ENCODE measurements at places on chromosomes 1 and 21. TPM values are rescaled to one million over a fixed set of nuclear protein-coding genes. Genes with fewer than 3 reads are reported as not detected.

KRTAP8-1 gene
- total RNA-seq: not detected

GCSAML gene
- 0.24 TPM for total RNA-seq

SPRR2G gene
- total RNA-seq: not detected

DNA sequence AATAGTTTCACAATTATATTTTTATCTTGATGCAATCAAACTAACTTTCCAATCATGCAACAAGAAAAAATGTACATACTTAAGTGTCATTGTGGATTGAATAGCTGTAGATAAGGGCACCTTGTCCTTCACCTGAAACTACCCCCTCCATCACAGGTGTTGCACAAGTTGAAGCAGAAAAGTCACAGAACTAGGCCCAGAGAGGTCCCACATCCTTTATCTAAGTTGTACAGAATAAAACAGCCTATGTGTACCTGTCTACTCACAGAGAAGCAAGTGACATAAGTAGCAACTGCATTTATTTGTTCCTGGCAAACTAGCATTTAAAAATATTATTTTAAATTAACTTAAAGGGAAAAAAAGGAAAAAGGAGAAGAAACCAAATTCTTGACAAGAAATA, 256.8 kb downstream of the FAF1 start:
- no peak for DNase-seq

DNA sequence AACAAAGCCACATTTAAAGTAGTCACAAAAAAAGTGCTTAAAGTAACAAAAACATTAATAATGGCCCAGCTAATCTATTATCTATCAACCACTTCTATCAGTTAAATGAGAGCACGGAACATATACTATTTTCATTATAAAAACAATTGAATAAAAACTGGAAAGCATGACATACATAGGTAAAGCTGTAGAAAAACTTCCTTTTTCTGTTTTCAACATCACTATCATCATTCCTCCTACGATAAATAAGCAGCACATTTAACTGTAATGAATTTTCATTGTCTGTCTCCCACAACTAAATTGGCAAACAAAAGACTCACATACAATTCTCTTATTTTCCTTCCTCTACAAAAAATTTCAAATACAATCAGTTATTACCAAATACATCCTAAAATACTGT, 96.4 kb upstream of the DPH5 start:
- no peak for DNase-seq

DNA sequence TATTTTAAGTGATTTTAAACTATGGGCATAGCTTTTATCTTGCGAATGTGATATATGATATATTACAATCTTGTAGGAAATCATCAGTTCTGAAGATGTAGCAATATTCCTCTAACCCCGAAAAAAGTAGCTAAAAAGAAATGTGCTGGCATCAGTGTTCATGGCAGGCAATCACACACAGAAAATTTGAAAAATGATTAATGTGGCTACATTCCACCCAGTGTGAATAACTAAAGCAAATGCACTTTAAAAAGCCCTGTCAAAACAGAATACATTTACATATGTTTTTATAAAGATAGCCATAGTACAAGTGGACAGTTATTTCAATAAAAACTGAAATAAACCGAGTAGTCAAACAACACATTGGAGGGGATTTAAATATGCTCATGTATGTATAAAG, 260.2 kb downstream of the HHAT start:
- DNase-seq: no peak

- peak; percentile 83 for DNase-seq
These were observed 10.8 kb downstream of the GPR3 start for GRCh38 chr1:27403065-27403726.

DNA sequence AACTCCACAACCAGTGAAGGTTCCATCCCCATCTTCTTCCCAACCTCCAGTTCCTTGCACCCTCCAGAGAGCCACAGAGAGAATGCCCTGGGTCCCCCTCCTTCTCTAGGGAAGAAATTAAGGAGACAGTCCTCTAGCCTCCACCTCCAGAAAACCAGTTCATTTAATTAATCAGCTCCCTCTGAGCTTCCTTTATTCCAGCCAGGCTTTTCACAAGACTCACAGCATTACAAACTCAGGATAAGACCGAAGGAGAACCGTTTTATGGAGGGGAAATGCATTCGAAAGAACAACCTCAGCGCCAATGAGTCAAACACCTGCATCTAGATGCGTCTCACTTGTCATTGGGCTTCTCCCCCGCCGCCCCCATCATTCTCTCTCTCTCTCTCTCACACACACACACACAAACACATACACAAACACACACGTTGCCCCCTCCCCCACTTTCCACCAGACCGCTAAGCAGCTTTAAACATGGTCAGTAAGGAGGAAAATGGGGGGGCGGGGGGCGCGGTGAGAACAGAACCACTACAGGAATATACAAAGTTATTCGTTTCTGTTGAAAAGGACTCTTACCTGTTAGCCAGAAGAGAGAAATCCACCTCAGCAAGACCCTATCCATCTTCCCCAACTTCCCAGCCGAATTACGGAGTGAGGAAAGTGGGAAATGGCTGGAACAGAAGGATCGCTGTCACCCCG, 544 bp downstream of the ILDR2 start:
- DNase-seq: no peak

DNA sequence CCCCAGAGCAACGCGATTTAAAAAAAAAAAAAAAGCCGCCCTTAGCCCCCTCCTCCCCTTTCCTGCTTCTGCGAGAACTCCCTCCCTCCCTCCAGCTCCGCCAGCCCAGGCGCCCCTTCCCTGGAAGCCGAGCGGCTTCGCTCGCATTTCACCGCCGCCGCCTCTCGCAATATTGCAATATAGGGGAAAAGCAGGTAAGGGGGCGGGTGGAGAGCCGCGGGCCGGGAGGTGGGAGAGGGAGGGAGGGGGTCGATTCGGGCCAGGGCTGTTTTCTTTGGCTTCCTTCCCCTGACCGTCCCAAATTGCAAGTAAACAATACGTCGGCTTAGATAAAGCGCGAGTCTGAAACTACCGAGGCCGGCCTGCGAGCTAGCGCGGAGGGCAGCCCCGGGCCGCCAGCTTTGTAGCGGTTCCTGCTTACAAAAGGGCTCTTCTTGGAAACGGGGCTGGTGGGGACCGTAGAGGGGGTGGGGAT, 408 bp downstream of the LMO4 start:
- peak; percentile 66 for DNase-seq

DNA sequence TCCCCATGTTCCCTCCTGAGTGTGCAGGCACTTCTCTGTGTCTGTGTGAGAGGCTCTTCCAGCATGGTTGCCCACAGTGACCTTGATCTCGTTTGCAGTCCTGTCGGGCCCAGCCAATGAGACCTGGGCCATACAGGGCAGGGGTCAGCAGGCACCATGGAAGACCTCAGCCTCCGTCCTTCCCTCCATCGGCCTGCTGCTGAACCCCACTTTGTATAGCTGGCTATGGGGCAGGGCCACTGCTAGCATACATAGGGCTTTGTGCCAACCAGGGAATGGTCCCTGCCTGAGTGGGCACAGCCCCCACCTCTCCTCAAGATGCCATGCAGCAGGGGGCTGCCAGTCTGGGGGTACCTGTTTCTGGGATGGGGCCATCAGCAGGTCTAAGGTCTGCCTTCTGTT, 3.8 kb downstream of the C1orf35 start:
- DNase-seq: peak; percentile 31

- DNase-seq: no peak
These were observed 2.5 kb downstream of the NFASC start for GRCh38 chr1:204873176-204873575.
